HCT116 (cell line): ENCODE measurements at places on chromosomes 1 and 21. TPM values are rescaled to one million over a fixed set of nuclear protein-coding genes. Genes with fewer than 3 reads are reported as not detected.

GRCh38 chr1:29602203-29602602 lies 365.9 kb downstream of the PTPRU start:
- no peak overlapping the region for H3K4me3 ChIP-seq
- no peaks in the 10 kb centered on the region for H3K36me3 ChIP-seq
- H3K27me3 ChIP-seq = no peaks in the 10 kb centered on the region
- DNase-seq = no peak
- H3K4me1 ChIP-seq = no peaks in the 10 kb centered on the region

SPSB1 gene
- 10.8 TPM for total RNA-seq

- DNase-seq = peak; percentile 45
- no peak within 1 kb of the TSS for H3K27ac ChIP-seq
- H3K4me1 ChIP-seq = peaks cover 7% of the 10 kb centered on the region
- H3K4me3 ChIP-seq = no peak within 1 kb of the TSS
- no peaks in the 10 kb centered on the region for H3K36me3 ChIP-seq
These were observed at the start of gene IL20 for GRCh38 chr1:206864939-206865671. Gene IL20 (plus strand): TSS chr1:206865623. CDS start chr1:206865853, 230 bp downstream.

CRP gene
- 1.3 TPM for total RNA-seq

SIK1 gene
- total RNA-seq = 14.7 TPM

GRCh38 chr1:70334436-70334835 lies 20.1 kb downstream of the ANKRD13C start:
- DNase-seq = peak; percentile 37
- H3K27ac ChIP-seq = no peak overlapping the region
- no peak overlapping the region for H3K4me3 ChIP-seq
- H3K36me3 ChIP-seq = no peaks in the 10 kb centered on the region

DNA sequence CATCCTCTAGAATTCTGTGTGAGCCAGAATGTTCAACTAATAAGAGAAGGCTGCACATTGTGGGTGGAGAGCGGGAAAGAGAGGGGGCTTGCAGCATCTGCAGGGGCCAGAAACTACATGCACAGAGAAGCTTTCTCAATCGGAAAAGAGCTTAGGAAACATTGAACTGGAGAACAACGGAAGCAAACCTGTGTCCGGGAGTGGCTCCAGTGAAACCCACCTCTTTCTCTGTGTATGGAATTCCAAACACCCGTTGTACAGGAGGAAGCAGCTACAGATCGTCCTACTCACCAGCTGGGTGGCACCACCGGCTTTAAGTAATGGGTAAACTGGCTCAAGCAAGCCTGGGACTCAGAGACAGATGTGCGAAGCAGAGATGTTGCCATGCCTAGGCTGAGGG lies 14.0 kb upstream of the CSF1 start:
- H3K4me3 ChIP-seq = no peak overlapping the region
- H3K27me3 ChIP-seq = no peaks in the 10 kb centered on the region
- H3K27ac ChIP-seq = no peak overlapping the region
- no peaks in the 10 kb centered on the region for H3K36me3 ChIP-seq
- H3K4me1 ChIP-seq = peaks cover 44% of the 10 kb centered on the region
- DNase-seq = no peak

- H3K36me3 ChIP-seq = no peaks in the 10 kb centered on the region
- no peaks in the 10 kb centered on the region for H3K4me1 ChIP-seq
- H3K27me3 ChIP-seq = peaks cover 35% of the 10 kb centered on the region; the same call in 1 of the 2 replicates
- H3K27ac ChIP-seq = no peak overlapping the region
These were observed 5.4 kb upstream of the PGBD5 start for GRCh38 chr1:230431527-230431926.

- no peak overlapping the region for H3K4me3 ChIP-seq
- no peak for DNase-seq
- H3K27ac ChIP-seq = no peak overlapping the region
- no peaks in the 10 kb centered on the region for H3K27me3 ChIP-seq
- H3K4me1 ChIP-seq = no peaks in the 10 kb centered on the region
These were observed 15.1 kb downstream of the NEK7 start for GRCh38 chr1:198171667-198172540.

- H3K27ac ChIP-seq = peak overlapping the region; percentile 100
- peaks cover 87% of the 10 kb centered on the region for H3K4me1 ChIP-seq
- H3K27me3 ChIP-seq = no peaks in the 10 kb centered on the region
- DNase-seq = no peak
These were observed 9.4 kb downstream of the EPHA2 start for GRCh38 chr1:16146279-16147155.

CTH gene
- total RNA-seq = 14.7 TPM
